GM12864 (cell line): ENCODE measurements at places on chromosomes 12 and 14.

- DNase-seq: no peak
Measured at GRCh38 chr12:26595806-26596205, 237.2 kb downstream of the ITPR2 start.

DNA sequence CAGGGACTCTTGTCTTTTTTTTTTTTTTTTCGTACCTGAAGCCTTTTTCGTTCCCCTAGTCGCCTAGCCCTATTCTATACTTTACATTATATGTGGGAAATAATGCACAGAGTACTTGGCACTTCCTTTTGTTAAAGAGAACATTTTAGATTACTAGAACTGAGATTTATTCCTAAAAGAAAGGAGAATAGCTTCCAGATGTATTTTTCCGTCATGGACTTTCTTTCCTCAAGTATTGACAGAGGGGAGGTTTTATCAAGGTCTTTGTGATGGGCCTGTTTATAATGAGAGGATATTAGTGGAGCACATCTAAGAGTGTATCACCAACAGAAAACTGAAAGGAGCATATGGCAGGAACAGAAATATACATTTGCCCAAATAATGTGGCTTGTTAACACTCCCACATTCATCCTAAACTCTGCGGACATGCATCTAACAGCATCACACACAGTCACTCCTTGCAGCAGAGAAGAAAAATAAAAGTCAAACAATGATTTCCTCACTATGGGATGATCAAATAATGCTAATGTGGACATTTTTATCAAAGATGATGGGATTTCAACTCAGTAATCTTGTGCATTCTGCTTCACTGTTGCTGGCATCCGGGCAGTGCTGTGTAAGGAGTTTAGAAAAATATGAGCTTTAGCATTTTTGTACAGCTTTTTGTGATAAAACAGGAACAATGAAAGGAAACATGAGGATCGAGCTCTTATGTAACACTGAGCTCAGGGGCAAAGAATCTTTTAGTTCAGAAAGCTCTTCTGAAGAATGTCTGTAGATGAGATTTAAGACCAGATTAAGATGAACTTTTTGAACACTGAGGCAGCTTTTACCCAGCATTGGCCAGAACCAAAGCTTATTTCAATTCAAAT is 183.1 kb downstream of the EGLN3 start:
- no peak for DNase-seq

DNA sequence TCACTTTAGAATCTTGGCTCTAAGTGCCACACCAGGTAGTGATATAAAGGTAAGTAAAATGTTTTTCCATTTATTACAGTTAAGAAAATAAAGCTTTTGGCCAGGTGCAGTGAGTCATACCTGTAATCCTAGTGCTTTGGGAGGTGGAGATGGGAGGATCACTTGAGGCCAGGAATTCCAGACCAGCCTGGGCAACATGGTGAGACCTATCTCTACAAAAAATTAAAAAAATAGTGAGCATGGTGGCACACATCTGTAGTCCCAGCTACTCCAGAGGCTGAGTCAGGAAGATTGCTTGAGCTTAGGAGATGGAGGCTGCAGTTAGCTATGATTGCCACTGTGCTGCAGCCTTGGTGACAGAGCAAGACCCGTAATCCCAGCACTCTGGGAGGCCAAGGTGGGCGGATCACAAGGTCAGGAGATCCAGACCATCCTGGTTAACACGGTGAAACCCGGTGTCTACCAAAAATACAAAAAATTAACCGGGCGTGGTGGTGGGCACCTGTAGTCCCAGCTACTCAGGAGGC is 5.0 kb downstream of the FANCM start:
- no peak for DNase-seq

- no peak for DNase-seq
Measured at GRCh38 chr12:13242936-13243335, 46.4 kb downstream of the EMP1 start.

GRCh38 chr14:31405599-31406232 is 14.6 kb downstream of the HEATR5A start:
- DNase-seq: no peak
